ENCODE measurements at places on chromosomes 5 and 9.

DNA sequence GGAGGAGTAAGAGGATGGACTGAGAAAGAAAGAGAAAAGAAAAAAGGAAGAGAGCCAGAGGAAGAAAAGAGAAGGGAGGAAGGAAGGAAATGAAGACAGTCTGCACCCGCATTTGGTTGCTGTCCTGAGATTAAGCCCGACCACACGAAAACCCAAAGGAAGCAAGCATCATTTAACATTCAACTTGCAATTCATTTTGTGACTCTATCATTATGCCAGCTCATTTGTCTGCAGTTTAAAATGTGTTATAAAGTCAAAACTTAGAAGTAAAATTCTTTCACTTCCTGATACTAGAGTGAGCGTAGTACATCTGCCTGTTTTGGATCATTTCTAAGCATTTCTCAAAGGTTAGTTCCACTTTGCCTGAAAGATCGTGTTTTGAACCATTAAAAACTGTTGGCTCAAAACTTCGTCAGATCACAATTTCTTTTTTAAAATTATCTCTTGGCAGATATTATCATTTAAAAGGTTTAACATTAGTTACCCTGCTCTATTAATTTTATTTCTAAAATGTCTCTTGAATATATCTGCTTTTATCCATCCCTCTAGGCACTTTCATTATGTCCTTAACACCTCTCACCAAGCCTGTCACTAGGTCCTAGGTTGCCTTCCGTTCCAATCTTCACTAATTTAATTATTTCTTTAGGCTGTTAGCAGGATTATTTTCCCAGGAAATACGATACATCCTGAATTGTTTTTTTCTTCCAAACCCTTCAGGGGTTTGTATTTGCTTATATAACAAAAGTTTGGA is 240.9 kb downstream of the TLE4 start:
- DNase-seq: no peak

DNA sequence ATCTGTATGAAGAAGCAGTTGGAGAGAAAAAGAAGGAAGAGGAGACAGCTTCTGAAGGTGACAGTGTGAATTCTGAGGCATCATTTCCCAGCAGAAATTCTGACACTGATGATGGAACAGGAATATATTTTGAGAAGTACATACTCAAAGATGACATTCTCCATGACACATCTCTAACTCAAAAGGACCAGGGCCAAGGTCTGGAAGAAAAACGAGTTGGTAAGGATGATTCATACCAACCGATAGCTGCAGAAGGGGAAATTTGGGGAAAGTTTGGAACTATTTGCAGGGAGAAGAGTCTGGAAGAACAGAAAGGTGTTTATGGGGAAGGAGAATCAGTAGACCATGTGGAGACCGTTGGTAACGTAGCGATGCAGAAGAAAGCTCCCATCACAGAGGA is 48.7 kb downstream of the CMYA5 start:
- no peak for DNase-seq

- no peak for DNase-seq
Measured at GRCh38 chr5:2960294-2960693, 208.8 kb upstream of the IRX2 start.

GRCh38 chr9:107275530-107275929 is 7.5 kb upstream of the RAD23B start:
- no peak for DNase-seq

DNA sequence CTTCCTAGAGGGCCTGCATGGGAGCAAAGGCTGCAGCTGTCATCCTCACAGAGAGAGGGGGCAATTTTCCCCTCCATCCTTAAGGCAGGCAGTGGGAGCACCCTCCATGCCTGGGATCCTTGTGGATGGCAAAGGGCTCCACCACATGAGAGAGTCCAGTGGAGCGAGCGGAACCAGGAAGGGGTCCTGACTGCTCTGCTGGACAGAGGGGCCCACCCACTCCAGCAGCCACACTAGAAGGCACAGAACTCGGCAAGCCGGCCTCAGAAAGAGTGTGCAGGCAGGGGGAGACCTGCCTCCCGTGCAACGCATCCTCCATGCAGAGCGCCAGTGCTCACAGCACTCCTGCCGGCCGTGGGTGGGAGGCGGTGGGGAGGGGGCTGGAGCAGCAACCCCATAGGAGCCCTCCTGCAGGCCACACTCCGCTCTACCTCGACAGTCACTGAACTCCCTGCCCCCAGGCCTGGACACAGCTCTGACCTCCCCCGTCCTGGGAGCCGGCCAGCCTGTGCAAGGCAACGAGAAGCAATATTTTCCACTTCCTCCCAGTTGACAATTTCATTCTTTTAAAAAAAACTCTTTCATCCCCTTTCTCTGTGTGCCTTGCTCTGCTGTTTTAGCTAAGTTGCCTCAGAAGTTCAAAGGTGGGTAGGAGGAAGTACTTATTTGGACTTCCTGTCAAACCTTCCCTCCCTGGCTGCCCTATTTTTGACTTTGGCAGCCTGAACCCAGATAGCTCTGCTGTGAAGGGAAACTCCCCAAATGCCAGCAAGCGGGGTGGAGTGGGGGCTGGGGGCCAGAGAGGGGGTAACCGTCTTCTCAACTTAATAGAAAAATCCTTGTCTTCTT is 5.3 kb upstream of the LCP2 start:
- DNase-seq: no peak

DNA sequence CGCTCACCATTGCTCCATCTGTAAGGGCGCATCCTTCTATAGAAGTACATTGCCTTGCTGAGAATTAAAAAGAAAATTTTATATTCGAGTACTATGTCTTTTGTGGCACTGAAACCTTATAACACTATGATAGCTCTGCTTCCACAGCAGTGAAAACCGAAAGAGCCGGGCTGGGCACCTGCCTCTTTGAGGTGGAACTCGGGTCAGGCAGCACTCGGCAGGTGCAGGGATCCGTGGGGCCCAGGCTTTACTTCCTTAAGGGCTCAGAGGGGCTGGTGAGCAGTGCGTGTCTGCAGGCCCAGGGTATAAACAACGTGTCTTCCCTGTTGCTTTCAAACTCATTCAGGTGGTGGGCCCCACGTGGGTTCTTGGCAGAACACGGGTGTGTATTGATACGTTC is 69.9 kb downstream of the OTULIN start:
- DNase-seq: no peak

- DNase-seq: no peak
Measured at GRCh38 chr9:109039539-109039938, 26.2 kb upstream of the CTNNAL1 start.

- no peak for DNase-seq
Measured at GRCh38 chr9:113985968-113986585, 92.0 kb downstream of the AMBP start.

DNA sequence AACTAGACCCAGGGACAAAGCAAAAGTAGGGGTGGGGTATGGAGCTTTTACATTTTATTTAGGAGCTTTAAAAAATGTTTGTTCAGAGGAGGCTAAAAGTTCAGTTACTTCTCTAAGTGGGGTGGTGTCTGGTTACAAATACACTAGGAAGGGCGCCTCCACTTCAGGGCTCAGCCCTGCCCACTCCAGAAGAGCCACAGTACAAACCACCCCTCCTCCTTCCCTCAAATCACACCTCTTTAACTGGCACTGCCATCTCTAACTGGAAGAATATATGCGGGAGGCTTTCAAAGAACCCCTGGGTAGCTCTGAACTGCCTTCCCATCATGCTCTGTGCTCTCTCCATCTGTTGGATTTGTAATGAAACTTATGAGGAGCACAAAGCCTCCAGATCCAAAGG is 98.8 kb upstream of the NFIB start:
- no peak for DNase-seq

GRCh38 chr5:157354800-157355199 is 88.9 kb downstream of the CYFIP2 start:
- DNase-seq: no peak

DNA sequence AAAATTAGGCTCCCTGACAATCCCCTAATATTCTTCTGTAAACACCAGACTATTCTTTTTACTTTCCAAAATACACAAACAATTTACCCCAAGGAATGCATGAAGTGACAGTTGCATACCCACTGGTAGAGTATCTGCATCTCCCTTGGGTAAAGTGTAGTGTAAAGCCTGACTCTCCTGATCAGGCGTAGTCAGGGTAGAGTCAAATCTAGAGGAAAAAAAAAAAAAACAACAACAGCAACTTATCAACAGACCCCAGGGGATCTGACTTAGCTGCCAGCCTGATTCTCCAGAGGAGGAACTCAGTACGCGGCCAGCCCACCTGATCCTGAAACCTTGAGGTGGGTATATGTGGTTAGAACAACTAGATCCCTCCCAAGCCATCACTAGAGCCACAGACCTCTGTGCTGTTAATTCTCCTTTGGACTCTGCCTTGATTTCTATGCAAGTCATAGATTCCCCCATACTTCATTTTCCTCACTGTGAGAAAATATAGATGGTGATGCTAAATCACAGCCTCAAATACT is 61.0 kb downstream of the ZNF608 start:
- no peak for DNase-seq
